ENCODE measurements at places on chromosomes 3 and 15.
A peak's percentile ranks its signal among the peaks of the same experiment; 100 is the strongest.

DNA sequence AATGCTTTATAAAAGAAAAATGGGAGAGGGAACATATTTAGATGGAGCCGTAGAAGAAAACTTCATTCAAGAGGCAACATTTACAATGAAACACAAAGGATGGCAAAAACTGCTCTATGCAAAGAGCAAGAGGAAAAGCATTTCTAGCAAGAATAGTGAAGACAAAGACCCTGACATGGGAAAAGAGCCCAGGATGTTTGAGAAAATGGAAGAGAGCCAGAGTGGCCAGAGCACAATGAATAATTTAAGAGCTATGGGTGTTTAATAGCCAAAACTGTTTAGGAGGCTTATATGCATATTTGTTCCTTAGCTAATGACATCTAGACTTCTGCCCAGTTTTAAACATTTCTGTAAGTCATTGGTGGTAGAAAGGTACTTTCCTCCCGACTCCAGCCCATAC, 25.4 kb upstream of the SEMA6D start:
- DNase-seq, result no peak

- DNase-seq, result no peak
Observed at GRCh38 chr15:25703726-25704125, 159.4 kb downstream of the ATP10A start.

- no peak for DNase-seq
Observed at GRCh38 chr3:177351206-177351605, 153.9 kb upstream of the TBL1XR1 start.

- DNase-seq, result no peak
Observed at GRCh38 chr3:127573912-127574311, 16.6 kb downstream of the TPRA1 start.

DNA sequence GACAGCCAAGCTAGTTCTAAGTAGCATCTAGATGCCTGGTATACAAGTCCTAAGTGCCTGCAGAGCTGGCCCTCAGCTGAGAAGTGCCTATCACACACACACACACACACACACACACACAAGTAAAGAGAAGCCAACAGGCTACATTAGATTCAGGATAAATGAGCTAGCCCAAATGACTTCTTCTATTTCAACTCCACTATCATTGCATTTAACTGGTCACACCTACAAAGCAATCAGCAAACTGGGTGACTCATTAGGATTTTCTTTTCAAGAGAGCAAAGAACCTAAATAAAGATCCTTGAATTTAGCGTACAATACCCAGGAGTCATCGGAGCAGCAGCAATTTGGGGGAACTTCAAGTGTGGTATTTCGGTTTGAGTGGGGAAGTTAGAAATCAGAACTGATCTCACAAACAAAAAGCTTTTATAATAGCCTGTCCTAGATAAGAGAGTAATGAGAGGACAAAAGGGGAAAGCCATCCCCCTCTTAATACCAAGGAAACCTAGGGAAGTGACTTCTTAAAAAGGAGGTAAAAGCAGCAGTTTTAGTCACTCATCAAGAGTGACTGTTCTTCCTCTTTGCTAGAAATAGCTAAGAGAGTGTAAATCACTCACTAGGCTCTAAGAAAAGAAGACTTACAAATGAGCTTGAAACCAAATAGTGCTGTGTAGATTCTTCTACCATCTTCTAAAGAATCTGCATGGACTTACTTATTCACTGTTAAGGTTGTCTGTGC, 112.7 kb downstream of the TNIK start:
- no peak for DNase-seq

GRCh38 chr15:98850961-98851572, 156.5 kb downstream of the PGPEP1L start:
- peak; percentile 58 for DNase-seq

DNA sequence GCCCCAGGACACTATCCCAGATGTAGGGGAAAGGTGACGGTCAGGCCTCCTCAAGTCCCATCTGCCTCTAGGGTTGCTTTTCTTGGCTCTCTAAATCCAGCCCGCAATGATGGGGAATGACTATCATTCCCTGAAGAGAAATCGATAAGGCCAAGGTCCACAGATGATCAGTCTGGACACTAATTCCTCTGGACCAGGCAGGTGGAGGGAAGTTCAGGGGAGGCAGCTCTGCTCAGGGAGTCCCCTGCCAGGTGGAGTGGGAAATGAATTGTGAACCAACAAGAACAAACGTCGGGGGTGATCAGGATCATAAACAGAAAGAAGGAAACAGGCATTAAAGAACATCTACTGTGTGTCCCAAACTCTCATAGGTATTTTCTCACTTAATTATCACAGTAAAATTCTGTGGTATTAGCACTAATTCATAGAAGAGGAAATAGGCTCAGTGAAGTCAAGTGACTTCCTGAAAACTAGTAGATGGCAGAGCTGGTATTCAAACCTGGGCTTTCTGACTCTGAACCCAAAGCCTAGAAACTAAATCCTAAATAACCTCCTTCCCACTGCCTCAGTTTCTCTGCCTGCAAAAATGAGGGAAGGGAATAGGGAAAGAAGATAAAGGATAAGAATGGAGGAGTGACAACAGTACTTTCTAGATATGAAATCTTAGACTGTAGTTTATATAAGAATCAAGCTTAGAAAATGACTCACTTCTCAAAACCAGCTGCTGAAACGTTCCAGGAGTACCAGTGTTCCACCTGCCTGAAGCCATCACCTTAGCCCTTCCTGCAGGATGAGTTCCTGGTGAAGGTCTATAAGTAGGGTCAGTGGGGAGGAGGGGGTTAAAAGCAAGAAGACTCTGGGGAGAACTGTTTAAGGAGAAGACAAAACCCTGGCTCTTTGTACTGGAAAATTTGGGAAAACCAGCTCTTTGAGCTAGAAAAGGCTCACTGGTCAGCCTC, 7.5 kb downstream of the BMF start:
- no peak for DNase-seq

DNA sequence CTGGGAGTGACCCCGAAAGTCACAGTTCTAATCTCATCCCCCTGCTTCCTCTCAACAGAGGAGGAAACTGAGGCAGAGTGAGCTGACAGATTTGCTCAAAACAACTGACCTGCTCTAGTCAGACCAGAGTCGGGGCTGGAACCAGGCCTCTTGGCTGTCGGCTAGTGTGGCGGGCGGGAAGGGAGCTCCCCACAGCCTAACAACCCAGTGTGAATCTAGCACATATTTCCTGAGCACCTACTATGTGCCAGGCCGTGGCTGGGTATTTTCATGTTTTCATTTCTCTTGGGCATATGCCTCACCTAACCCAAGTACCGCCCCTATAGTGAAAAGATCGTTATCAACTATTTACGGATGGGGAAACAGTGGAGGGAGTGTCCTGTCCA, 27.2 kb downstream of the GRIP2 start:
- DNase-seq, result no peak

GRCh38 chr15:80436511-80437307, 32.5 kb downstream of the ARNT2 start:
- no peak for DNase-seq

GRCh38 chr15:70100474-70101341, 3.0 kb upstream of the TLE3 start:
- no peak for DNase-seq

DNA sequence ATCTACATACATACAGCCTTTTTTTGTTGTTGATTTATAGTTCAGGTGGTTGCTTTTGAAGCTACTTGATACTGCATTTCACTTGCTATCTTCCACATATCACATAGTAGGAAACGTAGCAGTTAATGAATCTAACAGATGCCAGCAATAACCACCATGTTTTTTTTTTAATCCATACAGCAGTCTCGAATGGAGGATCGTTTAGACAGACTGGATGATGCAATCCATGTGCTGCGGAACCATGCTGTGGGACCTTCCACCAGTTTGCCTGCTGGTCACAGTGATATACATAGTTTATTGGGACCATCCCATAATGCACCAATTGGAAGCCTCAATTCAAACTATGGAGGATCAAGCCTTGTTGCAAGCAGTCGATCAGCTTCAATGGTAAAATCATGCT, 123.2 kb upstream of the CGNL1 start:
- DNase-seq, result no peak

Data from caudate nucleus (tissue), 63 donors.